Left hindlimb (tissue), 1 donor: ENCODE measurements at places on chromosomes 5 and 9.

GRCh38 chr9:18448101-18448500 lies 25.9 kb upstream of the ADAMTSL1 start:
- no peak for DNase-seq

GRCh38 chr5:66617226-66617861 lies 21.2 kb downstream of the MAST4 start:
- DNase-seq, result no peak

DNA sequence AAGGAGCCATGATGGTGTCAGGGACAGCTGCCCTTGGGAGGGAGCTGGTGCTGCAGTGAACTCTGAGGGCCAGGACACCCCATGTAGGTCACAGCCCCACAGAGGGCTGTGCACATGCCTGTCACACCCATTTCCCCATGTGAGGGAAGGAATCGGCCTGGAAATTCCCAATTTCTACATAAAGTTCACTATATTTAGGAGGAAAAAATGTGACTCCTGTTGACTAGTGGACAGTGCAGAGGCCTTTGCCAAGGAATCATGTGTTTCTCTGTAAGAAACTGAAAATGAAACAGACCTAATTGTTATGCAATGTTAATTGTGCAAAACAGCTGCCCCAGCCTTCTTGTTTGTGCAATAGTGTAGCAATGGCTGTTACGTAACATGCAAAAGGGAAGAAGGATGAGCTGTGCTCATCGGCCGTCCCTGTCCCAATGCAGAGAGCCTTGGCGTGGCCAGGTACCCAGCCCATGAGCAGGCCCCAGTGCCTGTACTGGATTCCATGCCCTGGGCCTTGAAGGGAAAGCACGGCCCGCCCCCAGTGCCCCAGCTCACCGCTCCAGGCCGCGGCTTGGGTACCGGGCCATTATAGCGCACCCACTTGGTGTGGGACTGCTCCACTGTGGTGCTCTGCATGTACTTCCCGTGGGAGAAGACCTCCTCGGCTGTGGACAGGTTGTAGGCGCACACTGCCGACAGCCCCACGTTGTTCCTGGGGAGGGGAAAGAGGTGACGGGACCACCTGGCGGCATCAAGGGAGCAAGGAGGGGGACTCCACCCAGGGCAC lies 70.0 kb downstream of the SECISBP2 start:
- DNase-seq, result no peak

DNA sequence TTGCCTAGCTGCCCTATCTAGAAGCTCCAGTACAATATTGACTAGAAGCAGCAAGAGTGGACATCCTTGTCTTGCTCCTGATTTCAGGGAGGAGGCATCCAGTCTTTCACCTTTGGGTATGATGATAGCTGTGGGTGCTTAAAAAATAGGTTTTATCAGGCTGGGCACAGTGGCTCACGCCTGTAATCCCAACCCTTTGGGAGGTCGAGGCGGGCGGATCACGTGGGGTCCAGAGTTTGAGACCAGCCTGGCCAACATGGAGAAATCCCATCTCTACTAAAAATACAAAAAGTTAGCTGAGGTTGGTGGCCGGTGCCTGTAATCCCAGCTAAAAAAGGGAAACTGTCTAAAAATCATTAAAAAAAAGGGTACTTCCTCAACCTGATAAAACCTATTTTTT lies 2.0 kb upstream of the CAMSAP1 start:
- no peak for DNase-seq

GRCh38 chr5:73419465-73420390 lies 28.8 kb downstream of the FOXD1 start:
- peak; percentile 88 for DNase-seq

- no peak for DNase-seq
Measured at GRCh38 chr5:130045334-130045733, 141.1 kb downstream of the CHSY3 start.

DNA sequence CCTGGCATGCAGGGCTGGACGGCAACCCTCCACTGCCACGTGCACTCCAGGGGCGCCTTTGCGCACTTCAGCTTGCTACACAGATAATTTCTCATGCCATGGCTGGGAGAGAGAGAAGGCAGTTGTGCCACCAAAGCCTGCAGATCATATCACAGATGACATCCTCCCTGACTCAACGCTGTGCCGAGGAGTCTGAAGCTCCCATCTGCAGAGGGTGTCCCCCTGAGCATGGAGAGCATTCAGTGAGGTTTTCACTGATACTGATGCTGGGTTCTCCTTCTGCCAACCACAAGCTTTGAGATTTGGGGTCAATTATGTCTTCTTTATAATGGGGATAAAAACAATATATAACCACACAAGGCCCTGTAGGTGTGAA lies 607.4 kb upstream of the ADAMTS16 start:
- no peak for DNase-seq

- DNase-seq, result no peak
Measured at GRCh38 chr5:144352330-144352729, 181.7 kb downstream of the KCTD16 start.

GRCh38 chr5:123125962-123126732 lies 37.1 kb downstream of the PRDM6 start:
- DNase-seq, result no peak

DNA sequence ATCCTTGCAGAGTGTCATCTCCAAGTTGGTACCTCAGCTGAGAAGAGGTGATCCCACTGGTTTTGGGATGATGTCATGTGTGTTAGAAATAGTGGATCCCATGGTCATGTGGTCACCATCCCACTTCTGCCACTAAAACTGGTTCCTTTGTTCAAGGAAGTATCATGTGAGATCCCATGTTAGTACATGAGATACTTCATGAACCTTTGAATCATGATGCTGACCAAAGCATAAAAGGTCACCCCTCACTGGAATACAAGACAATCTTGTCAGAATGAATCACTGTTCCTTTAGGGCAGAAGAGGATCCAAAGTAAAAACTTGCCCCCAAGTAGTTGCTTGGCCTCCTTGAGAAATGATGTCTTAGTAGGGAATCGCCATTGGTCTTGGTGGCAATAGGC lies 150.9 kb upstream of the MOCS2 start:
- no peak for DNase-seq

DNA sequence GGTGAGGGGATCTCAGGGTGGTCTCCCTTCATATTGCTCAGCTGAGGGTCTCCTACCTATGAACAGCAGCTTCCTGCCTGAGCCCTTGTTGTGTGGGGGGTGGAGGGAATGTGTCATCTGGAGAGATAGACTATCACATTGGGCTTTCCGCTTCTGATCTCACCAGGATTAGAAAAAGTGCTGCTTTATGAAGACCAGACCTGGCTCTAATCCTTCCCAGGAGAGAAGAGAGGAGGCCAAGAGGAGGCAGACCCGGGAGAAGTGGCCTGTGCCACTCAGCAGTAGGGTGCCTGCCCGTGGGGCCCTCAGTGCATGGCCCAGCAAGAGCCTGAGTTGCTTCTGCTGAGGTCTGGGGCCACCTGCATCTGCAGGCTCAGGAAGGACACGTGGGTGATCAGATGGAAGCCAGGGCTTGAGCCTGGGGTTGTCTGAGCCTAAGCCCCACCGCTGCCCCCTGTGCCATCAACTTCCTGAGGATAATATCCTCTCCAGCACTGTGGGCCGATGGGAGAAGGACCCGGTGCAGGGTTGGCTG lies 22.1 kb upstream of the COL5A1 start:
- DNase-seq, result peak; percentile 21

DNA sequence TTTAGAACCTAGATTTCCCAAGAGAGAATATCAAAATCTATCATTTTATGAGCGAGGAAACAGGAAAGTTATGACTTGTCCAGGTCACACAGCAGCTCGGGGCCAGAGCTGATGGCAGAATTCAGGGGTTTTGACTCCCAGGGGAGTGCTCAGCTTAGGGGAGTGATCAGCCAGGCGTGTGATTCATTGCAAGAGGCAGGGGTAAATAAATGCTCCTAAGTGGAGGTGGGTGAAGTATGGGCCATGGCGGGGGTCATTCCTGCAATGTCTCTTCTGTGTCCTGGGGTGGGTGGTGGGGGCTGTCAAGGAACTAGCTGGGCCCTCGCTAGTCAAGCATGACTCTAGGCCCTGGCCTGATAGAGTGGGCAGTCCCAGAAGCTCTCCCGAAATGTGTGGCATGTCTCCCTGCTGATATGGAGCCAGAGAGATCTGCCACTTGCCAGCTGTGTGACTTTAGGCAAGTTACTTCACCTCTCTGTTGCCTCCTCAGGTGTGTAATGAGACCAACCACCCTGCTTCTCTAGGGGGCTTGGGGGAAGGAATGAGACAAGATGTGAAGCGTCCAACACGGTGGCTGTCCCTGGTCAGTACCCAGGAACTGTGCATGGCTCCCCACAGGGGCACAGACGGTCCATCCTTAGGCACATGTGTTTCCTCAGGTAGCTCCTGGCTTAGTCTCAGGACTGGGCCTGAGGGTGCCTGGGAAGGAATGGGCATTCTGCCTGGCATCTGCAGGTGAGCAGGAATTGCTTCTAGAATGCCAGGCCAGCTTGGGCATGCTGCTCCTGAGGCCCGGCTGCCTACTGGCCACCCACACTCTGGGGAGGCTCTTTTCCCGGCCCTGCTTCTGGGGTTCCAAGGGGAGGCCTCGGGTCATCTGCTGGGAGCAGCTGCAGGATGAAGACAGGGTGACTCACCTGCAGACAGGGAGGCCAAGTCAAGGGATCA lies 36.5 kb upstream of the SH3PXD2B start:
- no peak for DNase-seq

- DNase-seq, result no peak
Measured at GRCh38 chr9:87875831-87876545, 6.7 kb upstream of the SPATA31E1 start.

- no peak for DNase-seq
Measured at GRCh38 chr9:99833735-99834134, 12.1 kb downstream of the NR4A3 start.

DNA sequence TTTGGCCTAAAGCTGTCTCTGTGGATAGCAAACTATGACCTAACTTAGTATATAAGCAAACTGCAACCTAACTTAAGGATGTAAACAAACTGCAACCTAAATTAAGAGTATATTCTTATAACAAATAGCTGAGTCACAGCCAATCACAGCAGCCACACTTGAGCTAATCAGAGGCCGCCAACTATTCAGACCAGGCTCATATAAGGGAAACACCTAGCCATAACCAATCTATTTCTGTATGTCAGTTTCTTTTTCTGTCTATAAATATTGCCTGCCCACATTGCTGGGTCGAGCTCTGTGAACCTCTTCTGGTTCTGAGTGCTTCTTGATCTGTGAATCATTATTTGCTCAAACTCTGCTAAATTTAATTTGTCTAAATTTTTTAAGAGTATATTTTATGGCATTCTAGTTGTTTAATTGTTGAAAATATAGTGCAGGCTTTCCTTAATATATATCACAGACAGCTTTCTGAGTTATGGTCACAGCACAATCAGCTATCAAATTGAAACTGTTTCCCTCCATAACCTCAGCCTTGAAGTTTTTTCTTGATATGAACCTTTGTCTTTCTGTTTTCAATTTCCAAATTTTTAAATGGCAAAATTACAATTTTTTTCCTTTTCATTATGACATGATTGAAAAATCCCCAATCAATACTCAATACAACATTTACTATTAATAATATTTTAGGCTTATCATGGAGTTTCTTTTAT lies 327.1 kb upstream of the NUDT12 start:
- DNase-seq, result no peak

DNA sequence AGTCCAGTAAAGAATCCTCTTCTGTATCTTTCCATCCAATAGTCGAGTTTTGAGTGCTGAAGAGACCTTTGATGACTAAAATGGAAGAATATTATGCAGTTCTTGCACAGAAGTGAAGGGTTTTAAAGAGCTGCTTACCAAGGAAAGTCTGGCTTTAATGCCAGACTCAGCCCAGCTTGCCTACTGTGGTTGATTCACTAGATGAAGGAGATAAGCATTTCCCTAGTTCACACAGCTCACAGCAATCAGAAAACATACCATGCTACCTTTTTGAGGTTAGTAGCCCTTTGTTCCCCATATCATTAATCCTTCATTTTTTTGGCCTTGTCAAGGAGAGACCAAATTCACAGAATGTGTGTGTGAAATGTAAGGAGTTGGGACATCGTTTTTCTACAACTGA lies 15.3 kb downstream of the IFNA5 start:
- no peak for DNase-seq

GRCh38 chr9:21708260-21708711 lies 94.2 kb upstream of the MTAP start:
- no peak for DNase-seq

DNA sequence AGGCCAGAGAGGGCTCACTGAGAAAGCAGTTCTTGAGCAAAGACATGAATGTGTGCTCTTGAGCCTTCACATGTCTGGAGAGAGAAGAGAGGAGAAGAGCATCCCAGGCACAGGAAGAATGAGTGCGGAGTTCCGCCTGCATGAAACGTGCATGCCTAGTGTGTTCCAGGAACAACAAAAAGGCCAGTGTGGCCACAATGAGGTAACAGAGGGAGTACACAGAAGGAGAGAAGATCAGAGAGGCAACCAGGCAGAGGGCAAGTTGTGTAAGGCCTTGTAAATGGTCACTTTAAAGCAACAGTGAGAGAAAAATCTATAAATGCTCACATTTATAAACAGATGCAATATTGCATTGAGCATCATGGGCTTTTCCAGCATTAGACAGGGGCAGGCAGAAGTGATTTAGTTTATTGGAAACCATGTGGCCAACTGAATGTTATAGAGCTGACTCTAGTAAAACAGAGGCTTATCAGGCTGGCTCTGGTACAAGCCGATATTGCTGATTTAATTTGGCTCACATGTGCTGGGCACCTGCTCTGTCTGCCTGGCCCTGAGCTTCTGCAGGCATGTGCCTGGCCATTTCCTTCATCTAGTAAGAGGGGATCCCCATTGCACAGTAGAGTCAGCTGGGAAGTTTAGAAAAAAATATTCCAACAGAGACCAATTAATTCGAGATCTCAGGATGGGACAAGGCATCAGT lies 185.3 kb downstream of the SAXO1 start:
- no peak for DNase-seq

DNA sequence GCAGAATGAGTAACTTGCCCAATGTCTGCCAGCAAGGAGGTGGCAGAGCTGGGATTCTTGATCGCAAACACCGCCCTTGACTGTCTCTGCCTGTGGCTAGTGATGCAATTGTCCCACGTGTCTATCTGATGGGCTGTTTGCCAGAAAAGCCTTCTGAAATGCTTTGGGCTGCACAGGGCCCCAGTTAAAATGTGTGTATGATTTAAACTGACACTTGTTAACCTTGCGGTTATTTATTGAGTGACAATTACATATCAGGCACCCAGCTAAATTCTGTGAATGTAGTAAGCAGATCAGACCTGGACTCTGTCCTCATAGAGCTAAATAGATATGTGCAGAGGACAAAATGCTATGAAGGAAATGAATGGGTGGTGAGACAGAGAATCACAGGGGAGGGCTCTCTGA lies 11.6 kb upstream of the IL12B start:
- no peak for DNase-seq

GRCh38 chr9:89412951-89413350 lies 85.0 kb downstream of the SEMA4D start:
- DNase-seq, result no peak

DNA sequence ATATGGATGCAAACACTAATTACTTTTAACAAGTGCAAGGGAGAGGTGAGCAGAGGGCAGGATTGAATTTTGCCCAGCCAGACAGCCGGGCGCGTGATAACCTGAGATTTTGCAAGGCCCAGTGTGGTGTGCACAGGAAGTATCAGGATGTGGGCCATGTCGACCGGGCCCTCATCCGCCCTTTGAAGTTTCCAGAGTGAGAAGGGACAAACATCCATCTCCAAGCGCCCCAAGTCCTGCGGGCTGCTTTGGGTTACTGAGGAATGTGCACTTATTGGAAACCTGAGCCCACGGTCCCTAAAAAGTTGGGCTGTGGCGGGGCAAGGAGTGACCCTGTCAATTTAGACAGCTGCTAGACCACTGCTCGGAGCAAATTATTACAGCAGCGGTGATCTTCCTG lies 272.2 kb upstream of the IRX2 start:
- DNase-seq, result no peak
